SIG-M5 (cell line): ENCODE measurements at places on chromosomes 7 and 10.

GRCh38 chr7:123871998-123872867 lies 27.3 kb downstream of the HYAL4 start:
- DNase-seq: no peak

GRCh38 chr7:133183042-133183794 lies 69.7 kb upstream of the EXOC4 start:
- no peak for DNase-seq

GRCh38 chr10:11504566-11505285 lies 106.7 kb downstream of the USP6NL start:
- DNase-seq: no peak

DNA sequence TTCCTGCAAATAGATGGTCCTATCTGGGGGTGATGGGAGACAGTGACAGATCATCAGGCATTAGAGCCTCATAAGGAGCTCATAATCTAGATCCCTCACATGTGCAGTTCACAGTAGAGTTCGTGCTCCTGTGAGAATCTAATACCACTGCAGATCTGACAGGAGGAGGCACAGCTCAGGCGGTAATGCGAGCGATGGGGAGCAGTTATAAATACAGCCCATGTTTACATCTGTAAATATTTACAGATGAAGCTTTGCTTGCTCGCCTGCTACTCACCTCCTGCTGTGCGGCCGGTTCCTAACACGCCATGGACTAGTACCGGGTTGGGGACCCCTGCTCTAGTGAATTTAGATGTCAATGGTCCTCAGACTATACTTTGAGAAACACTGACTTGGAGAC lies 17.0 kb upstream of the CDCA7L start:
- DNase-seq: no peak

GRCh38 chr10:66925896-66926715 lies at the start of gene LRRTM3:
LRRTM3 (plus strand) TSS chr10:66926036.
- no peak for DNase-seq

DNA sequence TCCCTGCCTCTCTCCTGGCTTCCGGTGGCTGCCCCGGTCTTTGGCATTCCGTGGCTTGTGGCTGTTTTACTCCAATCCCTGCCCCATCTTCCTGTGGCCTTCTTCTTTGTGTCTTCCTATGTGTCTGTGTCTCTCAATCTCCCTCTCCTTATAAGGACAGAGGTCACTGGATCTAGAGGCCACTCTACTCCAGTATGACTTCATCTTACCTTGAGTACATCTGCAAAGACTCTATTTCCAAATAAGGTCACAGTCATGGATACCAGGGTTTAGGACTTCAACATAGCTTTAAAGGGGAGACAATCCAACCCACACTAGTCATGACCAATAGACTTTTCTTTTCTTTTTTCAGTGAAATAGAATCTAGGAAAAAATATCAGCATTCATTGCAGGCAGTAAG lies 153.3 kb upstream of the INSYN2A start:
- DNase-seq: no peak

- DNase-seq: no peak
Measured at GRCh38 chr7:43516581-43517342, 66.1 kb upstream of the STK17A start.

GRCh38 chr10:35532141-35532540 lies 73.0 kb upstream of the GJD4 start:
- DNase-seq: no peak

GRCh38 chr7:48048113-48048512 lies 12.8 kb downstream of the C7orf57 start:
- no peak for DNase-seq

- no peak for DNase-seq
Measured at GRCh38 chr10:114181971-114182370, 2.8 kb downstream of the TDRD1 start.

GRCh38 chr7:111802194-111802772 lies 240.0 kb upstream of the IMMP2L start:
- no peak for DNase-seq

- DNase-seq: no peak
Measured at GRCh38 chr10:101380353-101381017, 26.5 kb downstream of the BTRC start.

DNA sequence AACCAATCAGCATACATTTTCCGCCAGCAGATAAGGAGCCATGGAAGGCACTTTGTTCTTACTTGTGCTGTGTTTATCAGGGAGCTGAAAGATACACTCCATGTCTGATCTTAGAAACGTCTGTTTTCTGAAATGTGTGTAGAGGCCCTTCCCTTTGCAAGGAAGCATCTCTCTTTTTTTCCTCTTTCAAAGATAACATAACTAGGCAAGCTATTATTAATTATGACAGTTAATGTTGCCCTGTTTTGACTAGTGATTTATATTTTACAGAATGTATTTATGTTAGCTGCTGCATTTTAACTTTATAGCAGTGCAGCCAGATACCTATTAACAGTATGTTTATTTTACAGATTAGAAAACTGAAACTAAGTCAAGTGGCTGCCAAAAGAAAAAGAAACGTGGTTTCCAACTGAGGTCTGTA lies 683.2 kb upstream of the IGFBP3 start:
- no peak for DNase-seq

DNA sequence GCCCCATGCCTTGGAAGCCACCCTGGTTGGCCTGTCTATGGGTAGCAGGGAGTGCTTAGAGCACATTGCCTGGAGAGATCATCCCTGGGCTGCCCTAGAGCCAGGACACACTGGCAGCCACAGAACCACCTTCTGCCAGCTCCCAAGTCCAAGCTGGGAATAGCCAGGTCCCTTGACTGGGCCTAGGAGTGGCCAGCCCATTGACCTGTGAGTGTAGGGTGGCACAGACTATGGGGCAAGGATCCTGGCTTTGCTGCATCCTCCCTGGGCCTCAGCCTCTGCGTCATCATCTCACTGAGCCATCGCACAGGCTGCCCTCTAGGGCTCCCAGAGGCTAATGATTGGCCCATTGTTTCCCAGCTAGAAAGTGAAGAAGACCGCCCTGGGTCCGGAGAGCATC lies 7.0 kb downstream of the AQP1 start:
- DNase-seq: no peak

- no peak for DNase-seq
Measured at GRCh38 chr7:132045002-132045401, 488.6 kb upstream of the PODXL start.

DNA sequence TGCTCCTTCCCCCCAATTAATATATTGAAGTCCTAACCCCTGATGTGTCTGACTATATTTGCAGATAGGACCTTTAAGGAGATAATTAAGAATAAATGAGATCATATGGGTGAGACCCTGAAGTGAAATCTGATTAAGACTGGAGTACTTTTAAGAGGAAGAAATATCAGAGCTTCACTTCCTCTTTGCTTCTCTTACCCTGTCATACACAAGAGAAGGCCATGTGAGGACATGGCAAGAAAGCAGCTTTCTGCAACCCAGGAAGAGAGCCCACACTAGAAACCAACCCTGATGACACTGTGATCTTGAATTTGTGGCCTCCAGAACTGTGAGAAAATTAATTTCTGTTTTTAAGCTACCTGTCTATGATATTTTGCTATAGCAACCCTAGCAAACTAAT lies 44.2 kb downstream of the JMJD1C start:
- peak; percentile 60 for DNase-seq

- no peak for DNase-seq
Measured at GRCh38 chr10:113566888-113567287, 14.0 kb downstream of the HABP2 start.

DNA sequence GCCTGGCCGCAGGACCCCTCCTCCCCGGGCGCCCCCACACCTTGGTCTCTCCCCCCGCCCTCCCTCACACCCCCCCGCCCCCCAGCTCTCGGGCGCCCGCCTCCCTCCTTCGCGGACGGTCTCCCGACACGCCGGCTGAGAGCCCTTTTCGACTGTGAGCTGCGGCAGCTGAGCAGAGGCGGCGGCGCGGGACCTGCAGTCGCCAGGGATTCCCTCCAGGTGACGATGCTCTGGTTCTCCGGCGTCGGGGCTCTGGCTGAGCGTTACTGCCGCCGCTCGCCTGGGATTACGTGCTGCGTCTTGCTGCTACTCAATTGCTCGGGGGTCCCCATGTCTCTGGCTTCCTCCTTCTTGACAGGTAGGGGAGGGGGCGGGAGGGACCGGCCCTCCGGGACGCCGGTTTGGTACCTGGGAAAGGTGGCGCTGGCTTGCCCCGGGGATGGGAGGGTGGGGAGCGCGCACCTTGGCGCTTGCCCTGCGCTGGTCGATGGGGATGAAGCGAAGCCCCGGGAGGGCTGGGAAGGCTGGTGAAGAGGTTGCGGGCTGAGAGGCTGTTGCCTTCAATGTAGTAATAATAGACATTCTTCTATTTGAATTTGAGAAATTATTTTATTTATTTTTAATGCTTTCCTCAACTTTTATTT lies at the start of gene BMPER:
Gene BMPER (plus strand): TSS at position 151 of the 644 bp plus-strand sequence. CDS start 75 bp downstream, at position 226.
- DNase-seq: no peak

GRCh38 chr10:117246997-117247671 lies 6.2 kb downstream of the SLC18A2 start:
- no peak for DNase-seq

DNA sequence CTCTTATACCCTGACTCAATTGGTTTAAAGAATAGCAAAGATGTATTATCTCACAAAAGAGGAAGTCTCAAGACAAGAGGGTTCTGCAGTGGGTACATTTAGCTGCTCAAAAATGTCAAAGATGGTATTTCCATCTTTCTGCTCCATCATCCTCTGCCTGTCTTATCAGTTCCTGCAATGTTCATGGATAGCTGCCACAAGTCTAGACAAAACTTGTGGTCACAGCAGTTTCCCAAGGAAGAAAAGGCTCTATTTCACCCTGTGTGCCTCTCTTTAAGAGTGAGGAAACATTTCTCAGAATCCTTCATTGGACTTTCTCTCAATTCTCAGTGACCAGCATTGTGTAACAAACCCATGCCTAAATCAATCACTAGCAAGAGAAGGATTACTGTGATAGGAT lies 634.2 kb upstream of the AUTS2 start:
- no peak for DNase-seq

DNA sequence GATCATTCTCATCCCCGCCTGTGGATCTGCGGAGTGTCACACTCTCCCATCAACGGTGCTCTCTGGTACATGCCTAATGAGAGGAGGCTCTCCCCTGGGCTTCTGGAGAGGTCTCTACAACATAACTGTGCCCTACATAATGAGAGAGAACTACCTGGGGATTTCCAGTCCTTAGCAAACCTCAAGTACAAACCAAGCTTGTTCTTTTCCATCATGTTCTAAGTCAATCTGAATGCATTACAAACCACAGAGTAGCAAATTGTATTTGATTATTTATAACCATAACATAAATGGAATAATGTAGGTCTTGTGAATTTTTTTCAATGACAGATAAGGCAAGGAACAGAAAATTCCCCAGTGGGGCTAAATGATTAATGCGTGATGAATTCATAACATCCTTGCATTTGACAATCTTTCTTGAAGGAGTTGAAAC lies 412.4 kb upstream of the NRP1 start:
- no peak for DNase-seq

DNA sequence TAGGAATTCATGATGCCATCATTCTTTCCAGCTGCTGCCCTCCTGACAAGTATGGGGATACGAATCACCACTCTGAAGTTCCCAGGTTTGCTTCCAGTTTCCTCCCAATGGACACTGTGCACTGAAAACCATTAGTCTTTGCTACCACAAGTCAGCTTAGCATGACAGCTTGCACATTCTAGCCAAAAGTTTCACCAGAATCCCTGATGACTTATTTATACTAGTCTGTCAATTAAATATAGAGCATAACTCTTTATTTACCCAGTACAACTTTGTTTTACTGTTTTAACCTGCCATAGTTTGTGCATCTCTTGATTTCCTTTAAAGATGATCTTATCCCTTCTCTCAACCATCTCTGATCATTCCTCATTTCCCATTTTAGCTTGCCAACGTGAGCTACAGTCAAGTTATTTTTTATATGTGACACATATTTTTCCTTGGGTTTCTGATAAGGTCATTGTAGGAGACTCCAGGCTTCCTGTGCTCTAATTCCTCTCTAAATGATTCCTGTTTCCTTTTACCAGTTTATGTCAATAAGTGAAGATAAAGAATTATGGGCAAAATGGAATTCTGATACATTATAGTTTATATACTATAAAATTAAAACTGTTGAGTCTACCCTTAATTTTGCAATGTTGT lies 167.5 kb upstream of the MEOX2 start:
- DNase-seq: no peak

DNA sequence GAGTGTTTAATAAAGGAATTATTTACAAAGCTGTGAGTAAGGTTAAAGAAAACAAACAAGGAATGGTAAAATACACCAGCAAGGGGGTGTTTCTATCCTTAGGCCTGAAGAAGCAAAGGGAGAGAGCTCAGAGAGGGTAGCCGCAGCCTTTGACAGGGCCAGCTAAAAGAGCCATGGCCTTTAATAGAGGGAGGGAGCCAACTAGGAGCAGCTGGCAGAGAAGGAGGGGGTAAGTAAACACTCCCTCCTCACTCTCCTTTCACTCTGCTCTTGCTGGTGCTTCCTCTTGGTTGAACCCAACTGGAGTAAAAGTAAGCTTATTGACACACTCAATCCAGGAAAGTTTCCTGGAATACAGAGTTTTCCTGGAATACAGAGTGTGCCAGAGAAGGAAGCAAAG lies 87.5 kb downstream of the CH25H start:
- no peak for DNase-seq

GRCh38 chr7:117672453-117672852 lies 192.6 kb downstream of the CFTR start:
- DNase-seq: no peak

DNA sequence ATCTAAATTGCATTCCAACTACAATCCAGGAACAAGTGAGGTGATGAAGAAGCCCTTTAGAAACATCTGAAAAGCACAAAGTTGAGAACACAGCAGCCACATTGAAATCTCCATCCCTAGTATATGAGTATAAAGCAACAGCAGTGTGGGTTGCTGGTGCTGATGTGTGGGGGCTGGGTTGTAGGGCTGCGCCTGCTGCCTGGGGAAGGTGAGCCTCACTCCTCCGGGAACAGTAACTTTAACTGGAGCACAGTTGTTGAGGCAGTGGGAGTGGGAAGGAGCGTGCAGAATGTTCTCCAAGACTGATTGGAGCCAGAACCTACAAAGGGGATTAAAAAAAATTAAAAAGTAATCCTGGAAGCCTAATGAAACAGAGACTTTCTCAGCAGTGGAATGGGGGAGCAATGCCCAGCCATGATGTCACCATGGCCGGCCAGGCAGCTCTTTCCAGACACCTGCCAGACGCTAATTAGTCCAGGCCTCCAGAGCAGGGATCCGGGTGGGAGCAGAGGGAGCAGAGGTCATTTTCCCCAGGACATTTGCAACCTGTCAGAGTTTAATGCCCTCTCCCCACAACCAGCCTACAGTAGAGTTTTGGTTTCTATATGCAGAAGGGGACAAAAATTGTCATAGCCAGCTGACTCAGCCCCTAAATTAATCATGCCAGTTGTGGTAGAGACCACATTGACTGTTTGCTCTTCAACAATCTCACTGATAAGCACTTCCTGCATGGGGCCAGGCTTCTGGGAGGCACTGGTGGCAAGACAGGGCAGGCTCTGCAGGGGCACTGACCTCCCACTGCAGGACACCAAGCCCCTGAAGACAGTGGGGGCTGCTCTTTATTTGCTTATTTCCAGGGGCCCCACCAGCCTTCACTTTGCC lies 133.0 kb upstream of the ZNF32 start:
- DNase-seq: no peak

- DNase-seq: no peak
Measured at GRCh38 chr7:44852590-44852989, 4.7 kb upstream of the H2AZ2 start.
